ENCODE measurements at places on chromosomes 2 and 18.

GRCh38 chr2:192026059-192026824 lies 168.5 kb downstream of the TMEFF2 start:
- no peak for DNase-seq

GRCh38 chr2:183283209-183283608 lies 159.0 kb downstream of the NUP35 start:
- DNase-seq = no peak

- no peak for DNase-seq
Measured at GRCh38 chr2:204544961-204545860, at the start of gene PARD3B. TSS of gene PARD3B (plus strand) at chr2:204545475. CDS start at chr2:204546000, 525 bp downstream.

- DNase-seq = no peak
Measured at GRCh38 chr2:173216051-173216450, 138.6 kb upstream of the CDCA7 start.

- DNase-seq = no peak
Measured at GRCh38 chr18:72848503-72849237, 19.1 kb downstream of the NETO1 start.

DNA sequence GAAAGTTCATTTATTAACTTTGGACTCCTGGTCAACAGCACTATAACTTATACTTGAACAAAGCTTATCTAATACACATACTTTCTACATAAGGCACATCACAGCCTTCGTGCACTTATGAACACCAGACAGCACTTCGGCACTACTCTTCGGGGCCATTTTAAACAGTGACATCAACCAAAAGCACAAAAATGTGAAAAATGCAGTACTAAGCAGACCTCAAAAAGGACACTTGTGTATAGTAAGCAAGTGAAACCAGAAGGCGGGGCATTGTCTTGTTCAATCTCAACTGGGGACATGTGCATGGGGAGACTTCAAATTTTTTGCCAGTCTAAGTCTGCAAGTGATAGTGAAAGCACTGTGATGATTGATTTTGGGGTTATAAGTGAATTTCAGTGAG lies 163.0 kb downstream of the NCKAP5 start:
- no peak for DNase-seq

DNA sequence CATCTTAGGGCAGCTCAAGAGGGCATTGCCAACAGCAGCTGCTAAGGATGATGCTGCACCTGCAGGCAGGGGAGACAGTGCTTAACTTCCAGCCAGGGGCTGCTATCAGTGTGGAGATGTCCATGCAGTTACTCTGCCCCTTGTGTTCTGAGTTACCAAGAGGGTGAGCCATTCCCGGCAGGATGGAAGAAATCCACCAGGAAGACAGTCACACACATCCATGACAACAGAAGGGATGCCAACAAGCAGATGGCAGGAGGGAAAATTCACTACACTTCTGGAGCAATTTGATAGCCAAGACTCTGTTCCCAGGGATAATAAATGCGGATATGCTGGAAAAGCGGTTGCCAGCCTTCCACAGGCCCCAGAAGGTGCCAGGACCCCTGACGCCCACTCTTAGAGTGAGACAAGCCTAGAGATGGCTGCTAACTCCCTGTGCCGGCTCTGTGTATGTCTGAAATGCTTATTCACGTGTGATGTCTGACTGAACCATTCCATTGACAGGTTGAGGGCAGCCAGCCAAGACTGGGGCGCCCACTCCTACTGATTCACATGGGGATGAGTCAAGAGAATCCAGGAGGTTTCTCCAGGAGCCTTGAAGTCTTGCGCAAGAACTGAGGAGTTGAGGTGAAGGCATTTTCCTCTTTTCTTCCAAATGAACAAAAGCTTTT lies 24.5 kb downstream of the LOXHD1 start:
- DNase-seq = no peak

DNA sequence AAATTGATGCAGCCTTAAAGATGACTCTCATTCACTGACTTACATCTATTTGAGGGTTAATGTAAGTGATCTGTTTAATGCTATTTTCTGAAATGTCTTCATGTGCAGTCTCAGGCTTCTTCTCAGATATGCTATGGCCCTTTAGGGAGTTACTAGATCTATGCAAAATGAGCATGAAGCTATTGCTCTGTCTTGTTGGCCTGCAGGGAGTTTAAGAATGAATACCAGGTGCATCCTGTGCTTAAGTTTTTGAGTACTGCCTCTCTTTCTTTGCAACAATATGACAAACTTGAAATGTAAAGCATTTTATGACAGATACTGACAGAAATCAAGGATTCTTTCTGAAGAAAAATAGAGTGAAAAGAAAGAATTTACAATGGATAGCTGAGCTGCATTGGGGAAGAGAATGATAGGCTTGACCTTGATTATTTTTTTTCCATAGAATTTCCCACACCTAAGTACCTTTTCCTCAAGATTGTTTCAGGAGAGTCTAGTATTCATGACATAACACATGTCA lies 1058.3 kb upstream of the TMEFF2 start:
- no peak for DNase-seq

Data from fibroblast of skin of left biceps (primary cell).